Muscle of back (tissue), 13 donors: ENCODE measurements at places on chromosomes 5 and 9.

DNA sequence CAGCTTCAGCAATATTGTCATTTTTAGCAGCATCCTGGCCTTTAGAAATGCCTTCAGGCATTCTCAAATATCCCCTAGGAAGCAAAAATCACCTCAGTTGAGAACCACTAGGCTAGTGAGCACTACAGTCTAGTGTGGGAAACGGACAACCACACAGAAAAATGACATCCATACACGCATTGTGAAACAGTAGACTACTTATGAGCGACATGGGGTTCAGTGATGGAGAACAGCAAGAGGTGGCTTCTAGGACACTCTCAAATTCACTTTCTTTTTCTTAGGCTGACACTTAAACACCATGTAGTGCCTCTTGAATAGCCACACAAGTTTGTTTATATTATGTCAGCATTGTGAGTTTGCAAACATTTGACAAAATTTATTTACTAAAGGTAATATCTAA is 203.0 kb downstream of the KDM4C start:
- no peak for DNase-seq

DNA sequence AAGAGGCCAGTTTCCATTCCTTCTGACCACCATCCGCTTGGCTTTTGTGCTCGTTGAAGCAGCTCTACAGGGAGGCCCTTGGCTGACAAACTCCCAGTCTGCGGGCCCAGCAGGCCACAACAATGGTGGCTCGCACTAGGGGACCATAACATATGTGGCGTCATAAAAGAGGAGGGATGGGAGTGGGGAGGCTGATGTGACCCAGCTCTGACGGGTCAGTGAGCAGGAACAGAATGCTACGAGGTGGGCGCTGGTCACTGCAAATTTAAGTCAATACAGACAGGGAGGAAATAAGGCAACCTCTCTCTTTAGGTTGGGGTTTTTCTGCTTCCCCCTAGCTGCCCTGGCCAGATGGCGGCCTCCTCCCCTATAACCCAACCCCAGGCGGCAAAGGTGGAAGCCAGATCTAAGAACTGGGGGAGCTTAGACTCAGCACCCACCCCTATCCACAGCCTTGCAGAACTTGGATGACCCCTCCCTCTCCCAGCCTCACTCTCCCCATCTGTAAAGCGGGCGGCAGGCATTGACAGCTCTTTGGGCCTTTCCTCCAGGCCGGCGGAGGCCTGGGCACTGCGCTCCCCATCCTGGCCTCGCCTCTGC is 778 bp downstream of the FRRS1L start:
- no peak for DNase-seq

- DNase-seq = no peak
These were observed 941 bp downstream of the XPA start for GRCh38 chr9:97695995-97696802.

GRCh38 chr5:110638970-110639902 is 87.2 kb downstream of the TMEM232 start:
- DNase-seq = no peak

- no peak for DNase-seq
These were observed 153.4 kb upstream of the PPP1R26 start for GRCh38 chr9:135326141-135326540.

DNA sequence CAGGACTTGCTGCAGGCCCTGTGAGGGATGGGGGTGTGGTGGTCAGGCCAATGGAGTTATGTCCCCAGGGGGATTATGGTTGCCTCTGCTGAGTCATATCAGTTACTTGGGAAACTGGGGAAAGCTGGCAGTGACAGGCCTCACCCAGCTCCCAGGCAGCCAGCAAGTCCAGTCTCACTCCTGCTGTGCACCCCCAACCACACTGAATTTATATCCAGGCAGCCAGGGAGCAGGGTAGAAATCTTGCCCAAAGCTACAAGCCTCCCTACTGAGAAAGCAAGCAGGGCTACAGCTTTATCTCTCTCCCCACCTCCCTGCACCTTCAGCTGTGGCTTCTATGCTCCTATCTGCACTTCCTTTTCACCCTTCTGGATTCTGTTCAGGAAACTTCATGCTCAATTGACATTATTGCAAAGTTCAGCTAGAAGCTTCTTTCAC is 2076.0 kb upstream of the CDH9 start:
- DNase-seq = no peak

DNA sequence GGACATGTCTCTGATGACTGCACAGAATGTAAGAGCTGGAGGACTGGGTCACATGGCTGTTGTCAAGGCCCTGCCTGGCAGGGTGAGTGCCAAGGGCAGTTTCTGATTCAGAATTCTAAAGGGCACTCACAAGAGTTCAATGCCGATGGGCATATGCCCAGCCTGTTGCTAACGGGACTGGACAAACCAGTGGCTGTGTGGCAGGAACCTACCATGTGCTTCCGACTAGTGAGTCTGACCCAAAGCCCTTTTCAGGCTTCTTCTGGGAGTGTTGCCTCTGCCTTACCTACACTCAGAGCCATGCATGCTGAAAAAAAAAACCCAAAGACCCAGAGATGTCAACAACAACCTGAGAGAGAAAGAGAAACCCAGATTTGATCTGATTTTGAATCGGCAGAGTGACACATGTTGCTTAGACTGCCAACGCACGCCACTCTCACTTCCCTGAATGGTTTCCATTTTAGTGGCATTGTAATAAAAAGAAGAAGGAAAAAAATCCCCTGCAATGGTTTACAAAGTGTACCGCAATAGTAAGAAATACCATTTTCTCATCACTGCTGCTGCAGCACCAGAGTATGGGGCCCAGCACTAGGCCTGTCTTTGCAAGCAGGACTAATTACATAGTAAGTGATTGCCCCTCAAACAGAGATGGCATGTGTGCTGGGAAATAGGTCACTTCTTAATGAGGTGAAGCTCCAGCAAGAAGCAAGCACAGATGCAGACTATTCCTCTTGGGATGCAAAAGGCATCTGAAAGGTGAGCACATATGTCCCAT is 194.3 kb downstream of the PALM2AKAP2 start:
- no peak for DNase-seq

GRCh38 chr9:134854541-134854981 is 26.0 kb upstream of the FCN2 start:
- no peak for DNase-seq

GRCh38 chr5:18375641-18376040 is 741.4 kb downstream of the TAF11L14 start:
- DNase-seq = no peak

DNA sequence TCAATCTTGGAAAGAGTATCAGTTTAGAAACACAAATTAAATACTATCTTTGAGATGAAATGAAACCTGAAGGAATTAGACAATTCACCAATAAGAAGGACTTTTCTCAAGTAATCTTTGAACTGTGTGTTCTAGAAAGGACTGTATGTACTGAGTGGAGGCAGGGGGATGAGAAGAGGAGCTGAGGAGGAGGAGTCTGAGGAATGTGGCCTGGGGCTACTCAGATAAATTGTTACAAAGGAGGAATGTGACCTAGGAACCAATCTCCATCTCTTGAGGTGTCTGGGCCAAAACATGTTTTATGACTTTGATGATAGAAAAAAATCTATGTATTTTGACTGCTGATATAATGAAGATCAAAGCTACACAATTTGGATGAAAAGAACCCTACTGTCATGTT is 124.3 kb upstream of the ANKRD55 start:
- no peak for DNase-seq

- no peak for DNase-seq
These were observed at the start of gene PANK3 for GRCh38 chr5:168578538-168579487. Gene PANK3, minus strand, starts transcription at chr5:168579368. Its CDS starts 85 bp downstream, at chr5:168579283.

- DNase-seq = no peak
These were observed 65.9 kb downstream of the NSG2 start for GRCh38 chr5:174111287-174111973.

DNA sequence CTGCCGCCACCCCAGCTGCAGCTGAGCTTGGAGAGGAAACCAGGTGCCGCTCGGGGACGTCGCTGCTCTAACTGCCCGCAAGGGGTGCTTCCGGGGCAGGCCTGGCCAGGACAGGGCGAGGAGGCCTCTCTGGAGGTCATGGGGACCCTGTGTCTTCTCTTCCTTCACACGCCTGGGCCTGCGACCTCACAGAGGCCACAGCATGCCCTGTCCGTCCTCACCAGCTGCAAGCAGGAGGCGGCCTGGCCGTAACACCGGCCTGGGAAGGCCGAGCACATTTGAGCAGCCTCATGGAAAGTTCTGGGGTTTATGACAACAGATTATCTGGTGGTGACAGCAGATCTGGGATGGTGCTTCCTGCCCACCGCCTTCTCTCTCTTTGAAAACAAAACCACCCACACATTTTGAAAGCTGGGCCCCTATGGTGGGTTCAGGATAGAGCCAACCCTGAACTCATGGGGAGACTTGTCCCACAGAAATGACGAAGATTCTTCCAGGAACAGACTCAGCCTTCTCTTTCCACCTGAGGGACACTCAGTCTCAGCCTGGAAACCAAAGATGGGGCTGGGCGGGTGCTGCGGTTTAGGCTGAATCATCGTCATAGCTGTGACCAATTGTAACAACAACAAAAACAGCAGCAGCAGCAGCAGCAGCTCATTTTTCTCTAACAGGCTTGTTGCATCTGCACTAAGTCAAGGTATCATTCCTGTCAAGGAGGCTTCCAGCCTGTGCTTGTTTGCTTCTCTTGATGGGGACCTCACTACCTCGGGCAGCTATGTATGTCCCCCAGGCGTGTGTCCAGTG is 99.6 kb upstream of the RAPGEF1 start:
- DNase-seq = no peak

GRCh38 chr9:28607843-28608242 is 1034.6 kb upstream of the C9orf72 start:
- peak; percentile 25 for DNase-seq

- DNase-seq = no peak
These were observed 56.1 kb upstream of the TUT7 start for GRCh38 chr9:86410281-86410680.

- DNase-seq = no peak
These were observed 11.5 kb upstream of the JMY start for GRCh38 chr5:79224286-79224984.

- no peak for DNase-seq
These were observed 263.1 kb upstream of the COX7C start for GRCh38 chr5:86354664-86355063.

- peak; percentile 57 for DNase-seq
These were observed 314.5 kb upstream of the TLE4 start for GRCh38 chr9:79257228-79257781.

DNA sequence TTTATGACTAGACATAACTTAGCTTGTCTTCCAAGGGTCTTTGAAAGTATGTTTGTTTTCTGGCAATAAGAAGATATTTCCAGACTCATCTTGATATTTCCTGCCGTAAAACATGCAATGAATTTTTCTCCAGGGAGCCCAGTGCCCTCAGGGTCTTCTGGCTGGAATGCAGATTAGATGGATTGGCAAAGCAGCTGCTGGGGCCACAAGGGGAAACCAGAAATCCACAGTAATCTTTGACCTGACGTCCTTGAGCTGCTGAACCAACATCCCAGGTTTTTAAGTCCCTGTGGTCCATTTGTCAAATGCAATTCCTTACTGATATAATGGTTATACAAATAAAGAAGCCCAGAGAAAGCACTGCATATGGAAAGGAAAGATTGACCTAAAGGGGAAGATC is 93.0 kb downstream of the THBS4 start:
- DNase-seq = peak; percentile 70

DNA sequence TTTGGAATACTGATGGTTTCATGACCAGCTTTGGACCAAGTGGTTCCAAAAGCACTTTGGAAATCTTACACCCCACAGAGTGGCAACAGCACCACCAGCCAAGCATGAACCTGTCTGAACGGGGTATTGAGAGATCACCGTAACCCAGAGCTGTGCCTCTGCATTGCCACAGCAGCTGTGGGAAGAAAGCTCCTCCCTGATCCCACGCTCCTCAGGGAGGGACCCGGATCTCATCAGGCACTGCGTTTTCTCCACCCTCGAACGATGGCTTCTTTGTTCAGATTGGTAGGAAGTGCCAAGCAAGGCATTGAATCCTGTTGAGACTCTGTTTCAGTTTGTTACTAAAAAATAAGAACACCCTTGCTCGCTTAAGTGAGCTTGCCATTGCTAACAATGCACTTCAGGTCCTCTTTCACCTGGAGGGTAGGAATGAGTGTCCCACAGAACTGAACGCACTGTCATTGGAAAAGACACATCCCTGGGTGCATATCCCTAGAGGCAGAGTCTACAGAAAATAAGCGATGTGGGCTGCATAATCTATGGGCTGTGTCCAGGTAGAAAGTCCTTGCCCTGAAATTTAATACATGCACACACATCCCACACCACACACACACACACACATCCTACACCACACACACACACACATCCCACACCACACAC is 118.0 kb upstream of the ICE1 start:
- no peak for DNase-seq

GRCh38 chr5:32223972-32224609 is 50.0 kb upstream of the GOLPH3 start:
- DNase-seq = no peak

DNA sequence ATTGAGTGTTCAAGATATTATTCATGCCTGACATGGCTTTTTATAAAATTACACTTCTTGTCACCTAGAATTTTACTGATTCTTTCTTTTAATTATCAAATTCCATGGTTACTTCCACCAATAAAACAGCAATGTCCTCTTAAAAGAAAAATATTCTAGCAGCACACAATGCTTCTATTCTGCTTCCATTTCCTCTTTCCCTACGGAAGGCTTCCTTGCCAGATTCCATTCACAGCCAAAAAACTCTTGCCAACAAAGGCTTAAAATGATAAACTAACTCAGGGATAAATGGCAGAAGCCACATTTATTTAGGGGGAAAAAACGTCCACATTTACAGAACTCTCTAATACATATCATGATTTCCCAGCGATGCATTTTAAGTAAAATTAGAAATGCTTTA is 111.6 kb downstream of the CTNND2 start:
- no peak for DNase-seq

DNA sequence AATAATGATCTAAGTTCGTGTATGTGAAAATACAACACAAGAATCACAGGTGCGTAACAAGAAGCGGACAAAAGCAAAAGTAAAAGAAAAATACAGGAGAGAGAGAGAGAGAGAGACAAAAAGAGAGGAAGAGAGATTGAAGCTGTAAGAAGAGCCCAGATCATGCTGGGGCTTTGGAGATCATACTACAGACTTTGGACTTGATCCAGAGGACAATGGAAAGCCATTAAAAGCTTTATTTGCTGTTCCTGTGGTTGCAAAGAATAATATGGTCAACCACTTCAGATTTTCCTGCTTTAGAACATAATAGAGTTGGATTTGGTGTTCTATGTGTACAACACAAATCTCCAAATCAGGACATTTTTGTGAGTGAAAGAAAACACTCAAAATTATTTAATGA is 561.4 kb downstream of the CAAP1 start:
- no peak for DNase-seq

DNA sequence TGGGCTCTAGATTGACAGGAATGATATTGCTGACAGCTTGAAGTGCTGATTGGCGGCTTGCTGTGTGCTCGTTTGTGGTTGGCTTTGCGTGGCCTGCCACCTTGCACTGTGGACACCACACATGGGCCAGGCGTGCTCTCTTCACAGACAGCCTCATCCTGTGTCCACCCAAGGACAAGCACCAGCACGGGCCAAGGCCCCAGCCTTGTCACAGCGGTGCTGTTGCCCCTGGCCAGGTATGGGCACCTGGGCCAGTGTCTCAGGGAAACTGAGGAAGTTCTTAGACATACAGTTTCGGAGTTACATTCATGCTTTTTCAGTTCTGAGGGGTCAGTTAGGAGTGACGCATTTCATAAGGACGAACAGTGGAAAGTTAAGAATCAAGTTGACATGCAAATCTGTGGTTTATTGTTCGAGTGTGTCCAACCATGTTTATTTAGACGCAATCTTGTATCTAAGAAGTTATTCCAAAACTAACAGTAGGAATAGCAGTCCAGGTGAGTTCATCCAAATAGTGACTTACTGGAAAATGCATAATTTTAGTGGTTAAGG is 125.9 kb downstream of the EHMT1 start:
- DNase-seq = no peak

GRCh38 chr9:87475463-87475862 is 22.2 kb upstream of the DAPK1 start:
- DNase-seq = no peak
